ENCODE measurements at places on chromosomes 2 and 18. TPM values are rescaled to one million over a fixed set of nuclear protein-coding genes. Genes with fewer than 3 reads are reported as not detected.

Gene MEP1B
- not detected for total RNA-seq

Gene PSTPIP2
- total RNA-seq, result 29.2 TPM

Gene FBXO36
- 0.71 TPM for total RNA-seq

Gene RAB31
- total RNA-seq, result not detected

Gene COX7A2L
- 88.4 TPM for total RNA-seq

Gene DSG3
- total RNA-seq, result not detected

Gene KCNK3
- not detected for total RNA-seq

Data from activated CD4-positive, alpha-beta T cell treated with anti-CD3 and anti-CD28 coated beads, Interleukin-2, amount 10 ng/mL, durations not matched to agents 24 days and 14 days (primary cell).